ENCODE measurements at places on chromosomes 5 and 9. TPM values are rescaled to one million over a fixed set of nuclear protein-coding genes. Genes with fewer than 3 reads are reported as not detected.

The PCDHB16 gene
- total RNA-seq: 6.9 TPM

The PRR16 gene
- 2.1 TPM for total RNA-seq

The PCDHB6 gene
- 0.80 TPM for total RNA-seq

The SLC6A3 gene
- total RNA-seq: 0.19 TPM

The GPR150 gene
- total RNA-seq: not detected

The PCDHGA4 gene
- total RNA-seq: 1.5 TPM

The SPATA31A3 gene
- total RNA-seq: not detected

The CBY3 gene
- not detected for total RNA-seq

The NSG2 gene
- 3.1 TPM for total RNA-seq

The SPAG8 gene
- total RNA-seq: 14.2 TPM

The IL17B gene
- not detected for total RNA-seq

The PCDHGB2 gene
- total RNA-seq: 0.94 TPM

The ACOT12 gene
- total RNA-seq: 0.74 TPM

The FIBCD1 gene
- total RNA-seq: 0.53 TPM

The CNTNAP3 gene
- total RNA-seq: 3.1 TPM

The LCN2 gene
- total RNA-seq: 12.4 TPM

The TLX3 gene
- 2.1 TPM for total RNA-seq

The PARP8 gene
- 19.6 TPM for total RNA-seq

The RGS7BP gene
- total RNA-seq: 2.0 TPM

The ZDHHC11B gene
- total RNA-seq: 2.2 TPM

The PCDHA5 gene
- total RNA-seq: 2.1 TPM

The ARHGEF28 gene
- 44.1 TPM for total RNA-seq

The NR2F1-AS1 gene
- 1.8 TPM for total RNA-seq

The MYOT gene
- 0.56 TPM for total RNA-seq

The HACD4 gene
- 2.4 TPM for total RNA-seq

The PAEP gene
- total RNA-seq: not detected

The IL3 gene
- not detected for total RNA-seq

The GLDC gene
- total RNA-seq: 11.8 TPM

The MARCOL gene
- not detected for total RNA-seq

The F2RL2 gene
- 0.29 TPM for total RNA-seq

The C9orf153 gene
- not detected for total RNA-seq
